CD4-positive, alpha-beta T cell treated with Interleukin-21 for 1 hour (primary cell): ENCODE measurements at places on chromosomes 2 and 18.

DNA sequence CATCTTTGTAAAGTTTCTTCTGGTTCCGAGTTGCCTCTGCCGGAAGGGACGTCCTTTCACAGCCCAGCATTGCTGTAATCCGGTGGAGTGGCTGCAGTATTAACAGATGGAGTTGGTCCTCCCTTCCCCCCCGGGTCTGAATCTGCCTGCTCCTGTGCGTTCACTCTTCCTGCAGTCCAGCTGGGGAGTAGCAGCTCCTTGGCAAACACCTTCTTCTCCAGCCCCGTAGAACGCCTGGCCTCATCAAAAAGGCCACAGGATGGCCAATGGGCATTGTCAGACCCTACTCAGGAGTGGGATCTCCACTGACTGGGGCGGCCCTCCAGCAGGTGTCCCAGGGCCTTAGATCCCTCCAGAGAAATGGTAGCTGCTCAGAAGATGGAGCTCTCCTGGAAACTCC lies 234.0 kb downstream of the FAM210A start:
- DNase-seq, result no peak

DNA sequence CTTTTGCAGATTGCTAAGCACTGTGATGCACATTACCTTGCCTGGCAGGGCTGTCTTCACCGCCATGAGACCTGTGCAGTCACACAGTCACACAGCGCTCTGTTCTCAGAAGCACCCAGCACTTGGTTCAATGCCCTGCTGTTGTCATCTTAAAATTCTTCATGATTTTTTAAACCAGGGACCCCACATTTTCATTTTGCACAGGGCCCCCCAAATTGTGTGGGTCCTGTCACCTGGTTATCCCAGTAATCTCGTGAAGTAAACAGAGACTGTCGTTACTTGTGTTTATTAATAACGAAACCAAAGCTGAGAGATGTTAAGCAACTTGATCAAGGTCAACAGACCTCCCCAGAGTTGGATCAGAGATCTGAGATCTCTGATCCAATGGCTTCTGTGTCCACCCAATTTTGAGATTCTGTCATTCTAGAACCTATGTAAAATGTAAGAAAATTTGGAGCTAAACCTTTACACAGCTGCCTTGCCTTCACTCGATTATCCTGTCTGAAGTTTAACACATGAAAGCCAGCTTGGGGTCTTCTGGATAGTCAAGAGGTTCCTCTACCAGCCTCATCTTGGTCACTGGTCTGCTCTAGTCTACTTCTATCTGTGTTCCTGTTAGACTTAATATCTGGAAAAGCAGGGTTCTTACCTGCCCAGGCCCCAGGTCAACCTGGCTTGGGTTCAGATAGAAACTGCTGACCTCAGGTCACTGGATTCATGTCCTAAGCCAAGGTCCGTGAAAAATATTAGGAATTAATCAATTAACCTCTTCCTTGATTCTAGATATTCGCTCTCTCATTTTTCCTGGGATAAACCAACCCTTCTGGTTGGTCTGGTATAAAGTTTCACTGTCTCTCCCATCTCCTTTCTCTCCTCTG lies 13.7 kb upstream of the TTC39C start:
- DNase-seq, result no peak

DNA sequence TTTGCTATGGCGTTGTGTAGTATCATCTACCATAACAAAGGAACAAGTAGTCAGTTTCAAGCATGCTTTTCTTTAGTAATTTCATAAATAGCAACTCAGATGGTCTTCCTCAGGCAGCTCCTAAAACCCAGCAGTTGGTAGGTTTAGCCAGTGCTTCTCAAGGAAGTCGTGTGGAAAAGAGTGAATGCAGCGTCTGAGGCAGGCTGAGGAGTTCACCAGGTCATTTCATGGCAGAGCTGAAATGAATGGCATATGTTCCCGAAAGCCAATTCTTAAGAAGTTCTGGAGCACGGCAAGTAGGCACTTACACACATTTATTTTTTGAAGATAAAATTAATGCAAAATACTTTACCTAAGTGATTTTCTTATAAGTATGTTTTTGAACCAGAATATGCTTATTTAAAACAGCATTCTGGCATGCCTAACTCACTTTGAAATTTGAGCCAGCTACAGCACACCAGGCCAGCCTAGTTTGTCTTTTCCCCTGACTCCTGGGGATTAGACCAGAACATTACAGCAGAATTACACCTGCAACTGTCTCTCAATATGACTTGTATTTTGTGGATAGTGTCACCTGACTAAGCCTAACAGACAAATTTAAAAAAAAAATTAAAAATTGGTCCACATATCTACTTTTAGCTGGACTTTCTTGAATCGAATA lies 62.2 kb downstream of the OSBPL6 start:
- DNase-seq, result no peak

DNA sequence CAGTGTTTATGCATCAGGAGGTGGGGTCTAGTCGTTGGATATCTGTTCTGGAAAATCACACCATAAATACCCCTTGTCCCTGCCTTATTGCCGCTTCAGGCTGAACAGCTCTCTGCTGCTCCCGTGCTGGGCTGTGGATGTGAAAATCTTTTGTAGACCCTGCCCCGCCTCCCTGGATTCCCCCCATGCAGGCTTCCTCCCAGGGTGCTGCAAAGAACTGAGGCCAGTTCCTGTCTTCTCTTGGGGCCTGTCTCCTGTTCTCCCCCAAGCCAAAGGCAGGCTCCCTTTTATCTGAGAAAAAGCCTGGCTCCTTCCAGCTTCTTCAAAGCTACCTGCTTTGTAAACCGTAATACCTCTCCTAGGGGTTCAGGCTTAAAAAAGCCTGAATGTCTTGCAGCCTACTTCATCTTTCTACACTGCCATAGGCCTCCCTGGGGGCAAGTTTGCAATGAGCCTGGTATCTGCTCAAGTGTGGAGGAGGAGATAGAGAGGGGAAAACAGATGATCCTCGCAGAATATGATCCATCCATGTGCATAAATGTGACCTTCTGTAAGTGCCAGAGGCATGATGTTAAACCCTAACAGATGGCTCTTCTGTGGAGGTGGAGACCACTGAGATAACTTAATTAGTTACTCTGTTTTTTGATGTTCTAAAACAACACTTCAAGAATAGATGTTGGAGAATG lies 55.3 kb downstream of the VWA3B start:
- no peak for DNase-seq

DNA sequence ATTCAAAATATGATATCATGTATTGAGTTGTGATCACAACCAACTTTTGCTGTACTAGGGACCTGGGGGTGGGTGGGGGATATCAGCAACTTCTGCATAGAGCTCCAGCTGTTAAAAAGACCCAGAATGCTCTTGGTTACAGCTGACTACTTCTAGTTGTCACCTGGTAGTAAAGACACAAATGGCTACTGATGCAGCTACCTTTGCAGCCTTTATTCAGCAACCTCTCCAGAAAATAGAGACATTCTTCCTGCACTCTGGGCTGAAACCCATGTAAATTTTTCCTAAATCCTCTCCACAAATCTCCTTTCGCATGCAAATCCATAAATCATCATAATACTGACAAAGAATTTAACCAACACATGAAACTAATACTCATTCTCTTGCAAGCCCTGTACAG lies 238.3 kb downstream of the TCF4 start:
- DNase-seq, result no peak
